ENCODE measurements at places on chromosomes 2 and 18. TPM values are rescaled to one million over a fixed set of nuclear protein-coding genes. Genes with fewer than 3 reads are reported as not detected.

RAB27B gene
- 20.5 TPM for total RNA-seq

VWC2L gene
- not detected for total RNA-seq

PRSS56 gene
- total RNA-seq: 0.16 TPM

CLEC4F gene
- not detected for total RNA-seq

NCKAP5 gene
- total RNA-seq: 1.7 TPM

CDH20 gene
- not detected for total RNA-seq

INHBB gene
- 14.2 TPM for total RNA-seq

FMNL2 gene
- total RNA-seq: 37.7 TPM

CYBRD1 gene
- 38.6 TPM for total RNA-seq

RAPGEF4 gene
- 0.21 TPM for total RNA-seq

RNF25 gene
- total RNA-seq: 50.6 TPM

PREPL gene
- total RNA-seq: 19.3 TPM

FBXO41 gene
- total RNA-seq: 5.3 TPM

KIF3C gene
- total RNA-seq: 46.7 TPM

NIFK gene
- 55.2 TPM for total RNA-seq

UGT1A3 gene
- total RNA-seq: not detected

HOXD13 gene
- 0.24 TPM for total RNA-seq

COL3A1 gene
- total RNA-seq: 0.25 TPM

ACMSD gene
- not detected for total RNA-seq

GPBAR1 gene
- total RNA-seq: 0.15 TPM

DCTN1 gene
- total RNA-seq: 159 TPM

CYP27A1 gene
- total RNA-seq: 0.34 TPM

ACYP2 gene
- 7.8 TPM for total RNA-seq

NDUFB3 gene
- 138 TPM for total RNA-seq

BARD1 gene
- total RNA-seq: 9.3 TPM

GALNT14 gene
- 46.1 TPM for total RNA-seq

SLC4A3 gene
- total RNA-seq: 2.9 TPM

CAPN14 gene
- total RNA-seq: 0.05 TPM

PSMA8 gene
- not detected for total RNA-seq

ABCG5 gene
- not detected for total RNA-seq

LRRC30 gene
- total RNA-seq: not detected

SH3RF3 gene
- total RNA-seq: 0.40 TPM

GRHL1 gene
- 1.7 TPM for total RNA-seq

NAB1 gene
- total RNA-seq: 40.1 TPM
